ENCODE measurements at places on chromosomes 1 and 21.
A peak's percentile ranks its signal among the peaks of the same experiment; 100 is the strongest.

DNA sequence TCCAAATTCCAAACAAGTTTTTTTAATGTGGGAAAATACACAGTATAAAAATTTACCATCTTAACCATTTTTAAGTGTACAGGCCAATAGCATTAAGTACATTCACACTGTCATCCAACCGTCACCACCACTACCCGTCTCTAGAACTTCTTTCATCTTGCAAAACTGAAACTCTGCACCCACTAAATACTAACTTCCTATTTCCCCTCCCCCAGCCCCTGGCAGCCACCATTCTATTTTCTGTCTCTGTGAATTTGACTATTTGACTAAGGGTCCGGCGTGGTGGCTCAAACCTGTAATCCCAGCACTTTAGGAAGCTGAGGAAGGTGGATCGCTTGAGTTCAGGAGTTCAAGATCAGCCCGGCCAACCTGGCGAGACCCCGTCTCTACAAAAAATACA is 36.1 kb downstream of the CLSTN1 start:
- DNase-seq: no peak

GRCh38 chr1:112465122-112465521 is 43.6 kb upstream of the WNT2B start:
- no peak for DNase-seq

DNA sequence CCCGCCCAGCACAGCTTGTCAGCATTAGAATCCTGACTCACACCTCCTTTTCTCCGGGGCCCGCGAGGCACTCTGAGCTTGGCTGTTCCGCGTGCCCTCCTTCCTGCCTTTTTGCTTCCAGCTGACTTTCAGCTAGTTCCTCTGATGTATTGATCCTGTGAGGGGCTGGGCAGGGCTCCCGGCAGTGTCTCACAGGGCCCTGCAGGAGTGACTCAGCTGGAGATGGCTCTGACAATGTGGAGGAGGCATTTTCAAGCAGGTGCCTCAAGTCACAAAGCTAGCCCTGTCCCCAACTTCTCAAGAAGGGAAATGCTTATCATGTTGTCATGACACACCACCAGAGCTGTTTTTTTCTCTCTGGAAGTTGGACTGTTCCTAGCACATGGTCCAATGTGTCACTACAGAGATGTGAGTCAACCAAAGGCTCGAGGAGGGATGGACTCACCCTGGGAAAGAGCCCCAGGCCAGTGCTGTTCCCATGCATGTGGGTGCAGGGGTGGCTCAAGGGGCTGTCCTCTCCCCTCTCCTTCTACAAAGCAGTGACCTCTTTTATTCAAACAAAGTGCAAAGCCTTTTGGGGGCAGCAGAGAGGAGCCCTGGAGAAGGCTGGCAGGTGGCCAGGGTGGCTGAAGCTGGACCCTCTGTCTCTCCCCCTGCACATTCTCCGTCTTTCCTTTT is 30.6 kb downstream of the SYT6 start:
- DNase-seq: no peak

DNA sequence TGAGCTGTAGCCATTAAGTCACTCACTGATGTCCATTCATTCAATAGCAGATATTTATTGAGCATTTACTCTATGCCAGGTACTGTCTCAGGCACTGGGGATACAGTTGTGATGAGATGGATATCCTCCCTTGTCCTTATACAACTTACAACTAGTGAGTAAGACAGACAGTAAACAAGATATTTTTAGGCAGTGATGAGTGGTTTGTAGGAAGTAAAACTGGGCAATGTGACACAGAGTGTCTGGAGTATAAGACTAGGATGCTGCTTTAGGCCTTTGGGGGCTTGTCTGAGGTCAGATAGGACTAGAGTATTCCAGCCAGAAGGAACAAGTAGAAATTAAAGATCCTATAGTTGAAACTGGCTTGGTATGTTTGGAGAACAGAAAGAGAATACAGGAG is 41.4 kb downstream of the NOS1AP start:
- no peak for DNase-seq

- no peak for DNase-seq
Measured at GRCh38 chr1:108048301-108049177, 83.6 kb upstream of the VAV3 start.

- no peak for DNase-seq
Measured at GRCh38 chr1:207355060-207355459, 33.6 kb downstream of the CD55 start.

- no peak for DNase-seq
Measured at GRCh38 chr1:81550753-81551152, 250.0 kb upstream of the ADGRL2 start.

- DNase-seq: no peak
Measured at GRCh38 chr1:244325056-244325758, 126.5 kb downstream of the ADSS2 start.

GRCh38 chr21:35652196-35652595 is 408.1 kb downstream of the SETD4 start:
- no peak for DNase-seq

DNA sequence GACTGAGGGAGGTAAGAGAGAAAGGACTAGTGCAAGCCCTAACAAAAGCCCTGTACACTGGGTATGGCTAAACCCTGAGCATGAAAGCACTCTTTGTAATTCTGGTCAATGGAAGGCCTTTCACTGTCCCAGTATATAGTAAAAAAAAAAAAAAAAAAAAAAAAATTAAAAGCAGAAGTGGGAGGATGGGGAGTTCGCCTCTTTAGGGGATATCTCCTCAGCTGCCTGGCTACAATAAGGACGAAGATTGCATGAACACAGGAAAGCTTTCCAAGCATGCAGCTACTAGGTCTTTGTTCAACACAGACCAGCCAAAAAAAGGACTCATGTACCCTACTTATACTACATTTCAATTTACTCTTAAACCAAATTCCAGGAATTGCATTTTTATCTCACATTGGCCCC is 59.1 kb downstream of the EIF4G3 start:
- no peak for DNase-seq

- DNase-seq: no peak
Measured at GRCh38 chr1:92376345-92376744, 77.5 kb downstream of the RPAP2 start.

GRCh38 chr1:247104965-247105364 is 809 bp upstream of the ZNF669 start:
- DNase-seq: no peak

DNA sequence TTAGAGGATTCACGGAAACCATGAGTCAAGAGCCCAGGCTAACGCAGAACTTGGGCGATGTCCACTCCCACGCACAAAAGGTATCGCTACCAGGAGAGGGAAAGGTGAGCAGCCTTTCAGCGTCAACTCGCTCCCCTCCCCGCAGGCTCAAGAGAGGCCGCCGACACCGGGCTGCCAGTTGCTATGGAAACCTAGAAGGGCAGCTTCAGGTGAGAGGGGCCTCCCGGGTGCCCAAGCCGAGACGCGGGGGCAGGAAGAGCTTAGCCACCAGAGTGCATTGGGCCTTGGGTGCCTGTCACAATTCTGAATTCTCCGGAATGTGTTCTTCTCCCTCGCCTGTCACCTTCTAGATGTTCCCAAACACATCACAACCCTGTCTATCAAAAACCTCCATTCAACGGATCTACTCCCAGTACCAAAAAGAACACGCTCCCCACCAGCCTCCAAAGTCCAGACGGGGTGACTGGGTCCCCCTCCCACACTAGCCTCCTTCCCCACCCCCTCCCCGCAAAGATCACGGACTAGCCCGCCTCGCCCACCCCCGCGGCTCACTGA is 694 bp downstream of the MEAF6 start:
- DNase-seq: peak; percentile 42

GRCh38 chr1:23251812-23252211 is 34.5 kb upstream of the HTR1D start:
- no peak for DNase-seq
